ENCODE measurements at places on chromosomes 12 and 14.

DNA sequence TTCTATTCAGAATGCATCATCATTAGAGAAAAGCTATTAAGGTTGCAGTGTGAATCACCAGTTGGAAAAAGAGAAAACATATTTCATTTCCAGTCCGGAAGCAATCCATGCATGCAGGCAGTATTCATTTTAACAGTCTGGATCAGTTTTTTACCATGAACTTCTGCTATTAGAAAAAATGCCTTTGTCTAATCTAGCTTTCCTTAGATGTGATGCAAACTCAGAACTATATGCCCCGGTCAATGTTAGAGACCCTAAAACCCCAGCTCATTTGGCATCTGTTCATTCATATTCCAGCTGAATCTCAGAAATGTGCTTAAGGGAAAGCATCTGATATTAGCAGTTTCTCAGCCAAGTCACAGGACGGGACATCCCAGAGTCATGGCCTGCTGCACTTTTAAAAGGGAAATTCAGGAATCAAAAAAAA lies 8.5 kb downstream of the IRAK3 start:
- peak; percentile 50 for DNase-seq

GRCh38 chr12:49496417-49497360 lies 42.1 kb upstream of the KCNH3 start:
- DNase-seq = no peak

DNA sequence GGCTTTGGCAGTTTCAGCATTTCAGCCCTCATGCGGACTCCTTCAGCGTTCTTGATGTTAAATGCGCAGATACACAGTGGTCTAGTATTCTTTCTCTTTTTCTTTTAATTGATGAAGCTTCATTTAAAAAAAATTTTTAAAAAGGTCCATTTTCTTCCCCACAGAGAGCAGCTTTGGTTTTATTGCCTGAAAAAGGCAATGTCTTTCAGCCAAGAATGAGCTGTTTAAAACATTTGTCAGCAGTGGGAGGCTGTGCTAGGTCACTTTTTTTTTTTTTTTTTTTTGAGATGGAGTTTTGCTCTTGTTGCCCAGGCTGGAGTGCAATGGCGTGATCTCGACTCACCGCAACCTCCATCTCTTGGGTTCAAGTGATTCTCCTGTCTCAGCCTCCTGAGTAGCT lies 13.5 kb downstream of the KMT5A start:
- peak; percentile 44 for DNase-seq

- DNase-seq = no peak
These were observed 10.8 kb downstream of the PROX2 start for GRCh38 chr14:74865156-74865555.

DNA sequence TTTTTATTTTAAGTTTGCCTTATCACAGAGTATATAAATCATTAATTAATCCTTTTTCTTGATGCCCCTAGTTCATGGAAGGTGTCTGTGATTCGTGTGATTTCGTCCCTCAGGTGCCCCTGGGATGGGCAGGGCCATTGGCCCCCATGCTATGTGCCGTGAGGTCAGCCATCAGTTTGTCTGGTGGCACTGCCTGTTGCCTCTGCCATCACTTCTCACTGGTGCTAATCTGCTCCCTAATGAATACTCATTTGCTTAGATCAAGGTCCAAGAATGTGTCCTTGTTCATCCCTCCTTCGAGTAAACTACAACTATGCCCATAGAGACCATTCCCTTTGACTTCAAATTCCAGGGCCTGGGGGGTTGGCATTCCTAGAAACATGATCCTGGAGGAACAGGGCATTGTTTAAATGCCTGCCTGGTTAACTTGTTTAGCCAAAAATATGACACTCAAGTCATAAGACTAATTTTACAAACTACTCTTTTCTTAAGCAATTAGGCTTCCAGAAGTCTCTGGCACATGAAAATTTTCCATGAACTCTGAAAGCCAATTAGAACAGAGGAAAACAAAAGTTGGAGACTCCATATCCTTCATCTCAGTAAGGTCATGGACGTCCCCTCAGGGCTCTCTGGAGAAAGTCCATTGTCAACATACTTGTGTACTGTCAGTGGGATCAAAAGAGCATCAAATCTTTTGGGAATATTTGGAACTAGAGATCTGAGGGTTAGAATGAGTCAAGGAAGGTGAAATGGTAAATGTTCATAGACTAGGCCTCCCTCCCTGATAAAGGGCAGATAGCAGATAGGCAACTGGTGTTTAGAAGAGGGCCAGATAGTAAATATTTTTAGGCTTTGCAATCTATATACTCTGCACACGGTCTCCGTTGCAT lies 90.9 kb upstream of the PLXNC1 start:
- no peak for DNase-seq
